ENCODE measurements at places on chromosomes 1 and 21.

- DNase-seq = no peak
Observed at GRCh38 chr1:244887281-244887680, 22.9 kb upstream of the HNRNPU start.

GRCh38 chr1:100387657-100388350, 35.5 kb downstream of the CDC14A start:
- DNase-seq = no peak

- DNase-seq = no peak
Observed at GRCh38 chr1:58466630-58467241, 79.8 kb downstream of the OMA1 start.

DNA sequence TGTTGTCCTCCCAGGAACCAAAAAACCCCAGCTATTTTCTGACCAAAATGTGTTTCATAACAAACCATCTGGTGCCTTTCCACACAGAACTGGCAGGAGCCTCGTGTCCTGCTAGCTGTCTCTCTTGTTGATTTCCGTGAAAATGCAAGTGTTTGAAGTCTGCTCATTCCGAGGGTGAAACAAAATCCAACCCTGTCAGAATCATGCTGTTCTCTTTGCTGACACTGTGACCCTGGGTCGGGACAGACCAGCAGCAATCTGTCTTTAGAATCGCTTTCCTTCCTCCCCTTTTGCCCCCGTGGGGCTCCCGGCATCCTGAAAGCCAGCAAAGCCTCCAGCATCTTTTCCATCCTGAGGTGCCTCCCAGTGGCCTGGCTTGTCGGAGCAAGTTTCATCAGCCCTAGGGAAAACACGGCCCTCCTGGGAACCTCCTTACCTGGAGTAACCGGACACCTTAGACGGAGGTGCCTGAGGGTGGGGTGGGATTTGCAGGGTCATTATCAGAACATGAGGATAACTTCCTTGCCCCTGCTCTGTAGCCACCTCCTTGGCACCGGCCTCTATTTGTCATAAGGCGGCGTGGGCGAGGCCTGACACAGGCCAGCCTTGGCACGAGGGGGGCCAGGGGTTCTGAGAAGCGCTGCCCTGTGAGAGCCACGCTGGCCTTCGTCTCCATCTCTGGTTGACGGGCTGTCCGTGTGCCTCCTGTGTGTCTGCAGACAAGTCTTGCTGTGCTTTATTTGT, 24.9 kb downstream of the LDLRAP1 start:
- peak; percentile 62 for DNase-seq

DNA sequence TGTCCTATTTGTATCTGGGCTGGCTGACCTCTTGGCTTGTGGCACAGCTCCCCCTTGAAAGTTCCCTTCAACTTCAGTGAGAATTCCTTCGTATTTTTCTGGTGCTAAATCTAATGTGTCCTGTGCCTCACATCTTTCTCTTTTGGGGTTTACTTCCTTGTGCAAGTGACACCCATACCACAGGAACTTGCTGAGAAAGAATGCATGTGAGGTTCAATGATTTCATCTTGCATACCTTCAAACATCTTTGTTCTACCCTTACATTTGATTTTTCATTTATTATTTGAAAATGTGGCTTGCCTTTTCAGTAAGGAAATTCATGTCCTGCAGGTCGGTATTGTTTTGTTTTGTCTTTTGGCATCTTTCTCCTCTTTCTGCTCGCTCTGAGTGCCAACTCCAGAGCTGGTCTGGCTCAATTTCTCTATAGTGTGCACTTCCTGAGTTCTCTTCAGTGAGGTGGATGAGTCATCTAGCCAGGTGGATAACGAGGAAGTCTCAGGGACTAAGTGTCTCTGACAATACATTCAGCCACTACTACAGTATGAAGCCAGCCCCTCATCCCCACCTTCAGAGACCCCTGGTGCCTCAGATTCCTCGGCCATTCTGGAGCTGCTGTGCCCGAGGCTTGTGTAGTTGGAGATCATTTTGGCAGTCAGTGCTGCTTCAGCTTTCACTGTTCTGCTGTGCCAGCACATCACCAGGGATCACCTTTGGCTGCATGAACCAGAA, 59.5 kb downstream of the RIPK4 start:
- no peak for DNase-seq

DNA sequence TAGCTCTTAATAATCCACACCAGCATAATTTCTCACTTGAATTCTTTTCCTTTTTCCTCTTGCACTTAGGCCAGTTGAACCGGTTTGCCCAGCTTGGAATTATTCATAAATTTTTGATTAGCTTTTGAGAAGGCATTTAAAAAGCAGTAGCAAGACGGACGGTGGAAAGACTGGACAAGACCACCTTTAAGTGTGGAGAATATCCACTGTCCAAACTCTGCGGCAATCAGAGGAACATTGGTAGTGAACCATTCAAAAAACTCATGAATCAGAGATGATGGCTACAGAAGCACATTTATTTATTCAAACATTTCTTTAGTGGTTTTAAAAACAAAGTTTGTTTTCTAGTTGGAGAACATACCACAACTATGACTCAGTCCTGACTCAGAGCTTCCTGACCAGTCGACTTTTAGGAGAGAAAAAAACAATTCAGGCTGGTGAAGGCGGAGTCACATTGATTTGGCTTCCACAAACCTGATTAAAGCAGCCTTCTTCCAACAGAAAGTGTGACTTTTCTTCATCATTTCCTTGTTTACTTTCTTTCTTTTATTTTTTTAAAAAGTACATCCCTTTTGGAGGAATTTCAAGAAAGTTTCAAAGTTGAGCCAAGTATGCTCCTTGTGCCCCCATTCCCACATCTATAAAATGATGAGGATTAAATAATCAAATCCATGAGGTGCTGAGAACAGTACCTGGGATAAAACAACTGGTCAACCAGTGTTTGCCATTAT, 128.8 kb downstream of the ADSS2 start:
- DNase-seq = peak; percentile 97

DNA sequence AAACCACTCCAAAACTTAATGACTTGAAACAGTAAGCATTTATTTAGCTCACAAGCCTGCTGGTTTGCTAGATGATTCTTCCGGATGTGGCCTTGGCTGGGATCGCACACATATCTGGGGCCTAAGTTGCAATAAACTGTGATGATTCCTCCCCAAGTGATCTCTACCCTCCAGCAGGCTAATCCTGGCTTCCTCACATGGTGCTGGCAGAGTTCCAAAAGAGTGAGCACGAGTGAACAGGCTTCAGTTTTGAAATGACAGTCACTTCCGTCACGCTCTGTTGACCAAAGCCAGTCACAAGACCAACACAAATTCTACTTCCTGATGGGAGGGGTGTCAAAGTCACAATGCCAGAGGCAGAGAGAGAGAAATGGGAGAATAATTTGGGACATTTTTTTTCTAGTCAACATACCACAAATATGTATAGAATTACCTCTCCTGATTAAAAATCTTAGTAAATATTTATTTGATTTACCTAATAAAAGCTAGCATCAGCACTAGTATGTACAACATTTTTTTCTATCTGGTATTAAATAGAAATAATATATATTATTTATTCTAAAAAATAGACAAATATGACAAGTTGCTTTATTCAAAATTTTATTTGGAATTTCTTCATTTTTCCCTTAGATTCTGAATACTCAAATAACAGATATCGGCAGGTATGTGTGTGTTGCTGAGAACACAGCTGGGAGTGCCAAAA, 292.7 kb downstream of the TPR start:
- peak; percentile 90 for DNase-seq

DNA sequence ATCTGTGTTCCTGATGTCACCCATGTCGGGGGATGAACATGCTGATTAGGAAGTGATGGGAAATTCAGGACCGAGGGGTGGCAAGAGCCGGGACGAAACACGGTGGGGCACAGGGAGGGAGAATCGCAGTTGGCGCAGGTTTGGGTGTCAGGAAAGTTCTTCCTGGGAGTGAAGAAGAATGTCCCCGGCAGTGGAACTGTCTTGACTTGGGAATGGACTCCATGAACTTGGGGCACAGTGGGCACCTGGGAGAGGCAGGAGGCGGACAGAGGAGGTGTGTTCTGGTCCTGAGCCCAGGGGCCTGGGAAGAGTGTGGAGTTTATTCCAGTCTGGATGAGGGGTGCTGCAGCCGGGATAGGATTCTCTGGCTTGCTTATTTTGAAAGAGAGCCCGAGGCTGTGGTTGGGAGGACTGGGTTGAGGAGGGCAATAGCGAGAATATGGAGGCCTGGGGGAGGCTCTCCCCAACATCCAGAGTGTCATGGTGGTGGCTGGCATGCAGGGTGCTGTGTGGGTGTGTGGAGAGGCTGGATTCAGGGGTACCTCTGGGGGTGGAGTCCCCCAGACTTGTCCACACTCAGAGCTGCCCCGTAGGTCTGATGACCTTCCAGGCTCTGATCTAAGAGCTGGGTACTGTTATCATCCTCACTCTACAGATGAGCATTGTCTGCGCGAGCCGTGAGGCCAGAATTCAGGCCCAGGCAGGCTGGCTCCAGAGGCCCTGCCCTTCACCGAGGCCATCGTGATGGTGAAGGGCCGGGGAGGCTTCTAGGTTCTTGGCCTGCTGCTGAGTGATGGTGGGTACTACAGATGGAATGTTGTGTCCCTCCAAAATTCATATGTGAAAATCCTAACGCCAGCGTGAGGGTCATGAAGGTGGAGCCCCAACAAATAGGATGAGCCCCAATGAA, 274.5 kb upstream of the C1orf174 start:
- no peak for DNase-seq

DNA sequence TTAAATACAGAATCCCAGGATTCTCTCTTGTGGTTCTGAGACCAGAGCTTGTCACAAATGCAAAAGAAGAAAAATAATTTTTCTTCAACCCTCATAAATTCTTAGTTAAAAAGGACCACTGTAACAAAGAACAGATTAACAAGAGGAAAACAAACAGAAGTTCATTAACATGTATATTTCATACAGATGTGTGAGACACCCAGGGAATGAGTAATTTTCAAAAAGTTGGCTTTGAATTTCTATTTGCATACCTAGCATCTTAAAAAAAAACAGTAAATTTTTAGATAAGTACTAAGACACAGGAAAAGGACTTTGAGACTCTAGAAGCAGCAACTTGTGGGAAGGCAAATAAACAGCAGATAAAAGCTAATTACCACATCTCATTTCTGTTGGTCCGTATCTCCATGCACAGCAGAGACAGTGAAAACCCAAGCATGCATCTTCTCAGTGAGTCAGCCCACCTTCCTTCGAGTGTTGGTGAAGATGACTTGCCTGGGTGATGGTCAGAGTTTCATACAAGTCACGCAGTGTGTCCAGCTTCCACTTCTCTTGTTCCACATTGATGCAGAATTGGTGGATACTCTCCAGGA, 399.9 kb upstream of the ADAMTS5 start:
- no peak for DNase-seq

- no peak for DNase-seq
Observed at GRCh38 chr1:28642056-28642846, 616 bp downstream of the TAF12 start.

- no peak for DNase-seq
Observed at GRCh38 chr1:168803806-168804510, 75.0 kb upstream of the DPT start.

DNA sequence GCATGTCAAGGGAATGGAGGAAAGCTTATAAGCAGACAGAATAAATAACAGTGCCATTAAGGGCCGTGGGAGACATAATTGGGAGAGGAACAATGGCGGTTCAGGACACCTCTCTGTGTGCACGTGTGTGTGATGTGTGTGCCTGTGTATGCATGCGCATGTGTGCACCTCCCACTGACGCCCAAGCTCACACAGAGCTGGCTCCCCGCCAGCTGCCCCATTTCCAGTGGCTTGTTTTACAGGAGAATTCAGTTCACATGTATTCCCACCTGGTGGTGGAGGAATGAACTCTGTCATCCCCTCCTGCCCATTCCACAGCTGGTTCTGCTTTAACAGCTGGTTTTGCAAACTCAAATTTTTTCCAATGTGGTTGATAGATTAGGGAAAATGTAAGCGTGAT, 262.2 kb downstream of the AJAP1 start:
- no peak for DNase-seq

DNA sequence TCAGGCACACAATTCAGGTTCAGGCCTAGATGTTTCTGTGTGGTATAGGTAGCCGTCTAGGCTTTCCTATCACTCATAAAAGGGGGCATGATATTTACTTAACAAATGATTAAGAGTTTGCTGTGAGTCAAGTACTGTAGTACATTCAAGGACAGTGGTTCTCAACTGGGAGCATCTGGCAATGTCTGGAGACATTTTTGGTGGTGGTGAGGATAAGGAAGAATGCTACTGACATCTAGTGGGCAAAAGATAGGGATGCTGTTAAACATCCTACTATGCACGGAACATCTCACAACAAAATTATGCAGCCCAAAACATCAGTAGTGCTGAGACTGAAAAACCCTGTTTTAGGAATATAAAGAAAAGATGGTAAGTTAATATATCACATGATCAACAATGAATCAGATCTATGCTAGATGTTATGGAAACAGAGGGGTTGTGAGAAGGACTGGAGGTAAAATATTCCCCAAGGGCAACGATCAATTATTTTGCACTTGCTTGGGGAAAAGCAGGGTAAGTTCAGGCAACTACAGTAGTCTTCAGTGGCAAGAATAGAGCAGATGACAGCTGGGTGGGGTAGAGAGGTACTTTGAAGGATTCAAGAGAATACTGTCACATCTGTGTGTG, 4.9 kb downstream of the DNTTIP2 start:
- peak; percentile 78 for DNase-seq

DNA sequence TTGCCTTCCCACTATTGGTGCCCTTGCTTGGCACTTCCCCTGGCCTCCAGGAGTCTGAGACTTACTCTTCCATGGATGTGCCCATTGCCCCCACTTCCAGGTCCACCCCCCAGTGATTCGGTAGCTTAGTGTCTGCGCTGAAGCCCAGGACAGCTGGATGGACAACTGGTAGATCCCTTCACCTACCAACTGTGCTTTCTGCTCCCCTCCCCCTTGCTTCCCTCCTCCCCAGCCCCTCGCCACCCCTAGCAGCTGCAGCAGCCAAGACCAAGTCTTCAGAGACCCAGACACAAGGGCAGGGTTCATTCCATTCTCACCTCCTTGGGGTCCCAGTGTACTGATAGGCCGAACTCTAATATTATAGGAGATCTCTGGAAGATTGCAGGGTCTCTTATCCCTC, 6.9 kb downstream of the LMNA start:
- no peak for DNase-seq

GRCh38 chr1:246117066-246117791, 389.9 kb downstream of the SMYD3 start:
- peak; percentile 64 for DNase-seq

- no peak for DNase-seq
Observed at GRCh38 chr1:69702085-69702484, 134.4 kb downstream of the LRRC7 start.

- no peak for DNase-seq
Observed at GRCh38 chr1:118503752-118504151, 318.7 kb upstream of the SPAG17 start.

DNA sequence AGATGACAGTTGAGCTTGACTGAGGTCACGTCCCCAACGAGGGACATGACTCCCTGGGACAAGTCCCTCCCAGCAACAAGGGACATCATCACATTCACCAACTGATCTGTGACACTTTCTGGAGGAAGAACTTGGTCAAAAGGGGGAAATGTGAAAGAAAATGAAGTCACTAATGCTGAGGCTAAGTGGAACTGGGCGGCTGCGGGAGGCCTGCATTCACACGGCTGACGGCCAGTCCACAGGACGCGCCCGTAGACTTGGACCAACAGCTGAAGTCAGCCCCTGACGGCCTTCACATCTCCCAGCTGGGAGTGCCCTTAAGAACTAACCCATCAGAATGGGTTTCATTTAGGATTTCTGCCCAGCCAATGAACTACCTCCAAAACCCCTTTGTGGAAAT, 26.6 kb downstream of the POFUT2 start:
- DNase-seq = no peak
